GF-D8 (cell line): ENCODE measurements at places on chromosomes 2 and 18.
A peak's percentile ranks its signal among the peaks of the same experiment; 100 is the strongest.

DNA sequence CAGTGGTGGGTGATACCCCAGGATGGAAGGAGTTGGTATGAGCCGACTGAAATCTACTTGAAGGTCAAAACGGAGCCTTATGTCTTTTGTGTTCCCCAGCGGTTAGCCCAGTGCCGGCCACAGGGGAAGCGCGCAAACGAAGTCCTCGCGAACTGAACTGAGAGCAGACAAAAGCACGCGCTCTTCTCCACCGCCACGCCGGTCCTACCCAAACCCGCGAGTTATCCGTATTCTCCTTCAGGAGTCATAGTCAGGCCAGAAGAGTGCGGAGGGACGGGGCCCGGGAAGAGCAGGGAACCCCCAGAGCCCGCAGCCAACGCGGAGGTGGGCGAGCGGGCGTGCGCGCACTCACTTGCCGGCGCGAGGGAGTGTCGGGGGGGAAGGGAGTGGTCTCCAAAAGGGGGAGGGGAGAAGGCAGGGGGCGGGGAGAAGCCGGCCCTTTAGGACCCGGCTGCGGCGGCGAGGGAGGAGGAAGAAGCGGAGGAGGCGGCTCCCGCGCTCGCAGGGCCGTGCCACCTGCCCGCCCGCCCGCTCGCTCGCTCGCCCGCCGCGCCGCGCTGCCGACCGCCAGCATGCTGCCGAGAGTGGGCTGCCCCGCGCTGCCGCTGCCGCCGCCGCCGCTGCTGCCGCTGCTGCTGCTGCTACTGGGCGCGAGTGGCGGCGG, at the start of gene IGFBP2:
Gene IGFBP2 (plus strand): TSS at position 469 of the 664 bp plus-strand sequence. CDS start 104 bp downstream, at position 573.
- peak; percentile 14 for DNase-seq

DNA sequence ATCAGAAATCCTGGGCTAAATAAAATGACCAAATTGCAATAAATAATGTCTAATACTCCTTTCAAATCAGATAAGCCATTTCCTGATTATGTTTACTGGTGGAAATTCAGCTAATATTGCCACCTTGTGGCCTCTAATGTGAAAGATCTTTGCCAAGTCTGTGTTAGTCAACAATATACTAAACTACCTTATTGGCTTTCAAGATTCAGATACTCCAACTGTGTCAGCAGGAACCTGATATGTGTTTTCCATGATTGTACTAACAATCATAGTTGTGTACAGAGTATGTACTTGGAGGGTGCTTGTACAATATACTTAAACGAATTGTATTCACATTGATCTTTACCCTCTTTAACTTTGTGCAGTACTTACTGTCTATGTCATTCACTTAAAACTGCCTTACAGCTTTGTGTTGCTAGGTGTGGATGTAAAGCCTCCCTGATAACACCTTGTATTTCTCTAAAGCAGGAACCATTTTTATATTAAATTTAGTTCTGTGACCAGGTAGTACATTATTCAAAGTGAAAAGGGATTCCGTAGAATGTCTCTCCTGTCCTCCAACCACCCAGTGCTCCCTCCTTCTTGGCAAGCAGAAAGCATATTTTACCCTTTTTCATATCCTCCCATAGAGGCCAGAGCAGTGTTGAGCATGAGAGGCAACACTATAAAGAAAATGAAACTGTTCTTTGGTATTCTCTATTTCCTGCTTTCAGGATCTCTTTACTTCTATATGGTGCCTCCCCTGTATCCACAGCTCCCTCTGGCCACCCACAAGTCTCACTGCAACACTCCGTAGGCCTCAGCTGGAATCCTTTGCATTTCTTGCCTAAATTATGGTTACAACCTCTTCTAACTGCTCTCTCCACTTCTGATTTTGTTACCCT, 75.2 kb upstream of the C2orf15 start:
- DNase-seq = peak; percentile 56

DNA sequence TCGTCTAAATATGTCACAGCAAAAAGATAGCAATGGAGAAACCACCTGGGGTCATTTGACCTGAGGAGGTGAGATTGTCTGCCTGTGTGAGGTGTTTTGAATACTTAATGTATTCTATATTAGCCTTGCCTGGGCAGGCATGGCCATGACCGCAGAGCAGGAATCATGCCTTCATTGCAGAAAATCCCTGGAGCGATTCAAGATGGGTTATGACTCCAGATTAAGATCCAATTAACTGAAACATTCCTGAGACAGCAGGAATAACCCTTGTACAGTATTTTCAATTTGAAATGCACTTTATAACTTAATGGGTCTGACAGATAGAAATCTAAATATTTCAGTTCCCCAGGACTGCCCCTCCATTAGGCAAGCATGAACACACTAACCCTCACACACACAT, 227.3 kb upstream of the RAB6C start:
- DNase-seq = no peak

GRCh38 chr2:67548317-67549201, 151.4 kb downstream of the ETAA1 start:
- DNase-seq = no peak

GRCh38 chr2:197669077-197669476, 6.3 kb downstream of the RFTN2 start:
- DNase-seq = no peak

- DNase-seq = no peak
These were observed 16.2 kb upstream of the MAPRE2 start for GRCh38 chr18:35024965-35025364.

DNA sequence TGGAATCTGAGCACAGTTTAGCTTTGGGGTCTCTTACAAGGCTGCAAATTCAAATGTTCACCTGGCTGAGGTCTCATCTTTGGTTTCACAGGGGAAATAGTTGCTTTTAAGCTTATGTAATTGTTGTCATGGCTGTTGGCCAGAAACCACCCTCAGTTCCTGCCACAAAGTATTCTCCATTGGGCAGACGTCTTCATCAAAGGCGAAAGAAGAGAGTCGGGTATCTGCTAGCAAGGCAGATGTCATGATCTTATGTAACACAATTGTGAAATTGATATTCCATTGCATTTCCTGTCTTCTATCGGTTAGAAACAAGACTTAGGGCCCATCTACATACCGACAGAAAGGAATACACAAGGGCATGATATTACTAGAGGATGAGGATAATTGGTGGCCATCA, 816.2 kb downstream of the MBD2 start:
- no peak for DNase-seq

- peak; percentile 54 for DNase-seq
These were observed 39.4 kb upstream of the AGPS start for GRCh38 chr2:177353187-177353478.

DNA sequence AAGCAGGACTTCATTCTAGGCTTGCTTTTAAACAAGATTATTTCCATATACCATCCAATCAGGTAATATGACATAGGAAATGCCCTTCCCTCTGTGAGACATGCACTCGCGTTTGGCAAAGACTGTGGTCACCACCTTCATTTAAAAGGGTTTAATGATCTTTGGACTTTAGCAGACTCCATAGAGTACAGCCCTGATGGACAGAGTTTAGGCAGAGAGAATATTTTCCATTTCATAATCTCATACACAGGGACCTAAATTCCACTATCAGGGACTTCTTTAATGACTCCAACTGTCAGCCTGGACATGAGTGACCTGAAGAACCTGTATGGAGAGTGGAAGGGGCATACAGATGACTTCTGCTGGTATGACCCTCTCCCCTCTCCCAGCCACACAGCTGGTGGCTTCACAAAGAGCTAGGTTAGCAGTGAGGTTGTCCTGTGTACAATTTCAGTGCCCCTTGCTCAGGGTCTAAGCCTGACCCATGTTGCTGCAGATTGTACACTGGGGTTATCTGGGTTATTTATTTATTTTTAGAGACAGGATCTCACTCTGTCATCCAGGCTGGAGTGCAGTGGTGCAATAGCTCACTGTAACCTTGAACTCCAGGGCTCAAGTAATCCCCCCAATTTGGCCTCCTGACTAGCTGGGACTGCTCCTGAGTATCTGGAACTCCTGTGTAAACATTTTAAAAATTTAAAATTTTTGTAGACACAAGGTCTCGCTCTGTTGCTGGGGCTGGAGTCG, 59.2 kb downstream of the PTPRM start:
- DNase-seq = no peak

GRCh38 chr18:58375051-58375450, 253.8 kb downstream of the ALPK2 start:
- no peak for DNase-seq

DNA sequence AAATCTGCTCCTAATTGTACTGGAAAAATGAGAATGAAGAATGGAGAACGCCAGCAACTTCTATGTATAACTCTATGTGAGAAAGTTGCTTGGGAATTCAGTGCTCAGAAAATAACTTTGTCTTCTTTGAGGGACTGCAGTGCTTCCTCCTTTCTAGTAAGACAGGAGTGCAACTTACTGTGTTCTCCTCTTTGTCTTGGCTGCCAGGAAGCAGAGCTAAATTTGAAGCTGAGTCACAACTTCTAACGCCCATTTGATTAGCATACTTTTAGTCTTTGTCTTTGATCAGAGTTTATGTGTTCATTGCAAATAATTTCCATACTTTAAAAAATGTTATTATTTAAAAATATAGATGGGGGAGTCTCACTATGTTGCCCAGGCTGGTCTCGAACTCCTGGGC, 6.6 kb downstream of the ARHGAP25 start:
- no peak for DNase-seq

DNA sequence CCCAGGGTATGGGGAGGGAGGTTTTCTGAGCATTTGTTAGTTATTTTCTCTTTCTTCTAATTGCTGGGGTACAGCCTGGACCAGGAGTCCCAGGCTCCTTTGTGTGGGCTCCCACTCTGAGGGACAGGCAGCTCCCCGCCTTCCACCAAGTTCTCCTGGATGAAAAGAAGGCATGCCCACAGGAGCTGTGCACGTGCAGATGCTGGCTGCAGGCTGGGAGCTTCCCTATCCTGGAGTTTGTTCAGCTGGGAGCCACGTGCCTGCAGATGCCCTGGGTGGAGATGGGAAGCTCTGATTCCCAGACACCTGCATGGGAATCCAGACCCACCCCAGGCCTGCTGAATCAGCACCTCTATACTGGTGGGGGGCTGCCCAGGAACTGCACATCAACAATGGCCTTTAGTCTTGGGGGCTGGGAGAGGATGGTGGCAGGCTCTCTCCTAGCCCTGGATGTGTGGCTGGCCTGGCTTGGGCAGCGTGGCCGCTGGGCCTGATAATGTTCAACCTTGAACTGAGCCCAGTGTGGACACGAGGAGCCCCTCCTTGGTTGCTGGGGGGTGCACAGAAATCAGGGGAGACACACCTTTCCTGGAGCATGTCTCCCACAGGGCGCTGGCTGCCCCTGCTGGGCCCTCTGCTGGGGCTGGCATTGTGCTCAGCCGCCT, 233.6 kb upstream of the HS6ST1 start:
- no peak for DNase-seq

- no peak for DNase-seq
These were observed 158.0 kb downstream of the NEDD4L start for GRCh38 chr18:58201733-58202730.

DNA sequence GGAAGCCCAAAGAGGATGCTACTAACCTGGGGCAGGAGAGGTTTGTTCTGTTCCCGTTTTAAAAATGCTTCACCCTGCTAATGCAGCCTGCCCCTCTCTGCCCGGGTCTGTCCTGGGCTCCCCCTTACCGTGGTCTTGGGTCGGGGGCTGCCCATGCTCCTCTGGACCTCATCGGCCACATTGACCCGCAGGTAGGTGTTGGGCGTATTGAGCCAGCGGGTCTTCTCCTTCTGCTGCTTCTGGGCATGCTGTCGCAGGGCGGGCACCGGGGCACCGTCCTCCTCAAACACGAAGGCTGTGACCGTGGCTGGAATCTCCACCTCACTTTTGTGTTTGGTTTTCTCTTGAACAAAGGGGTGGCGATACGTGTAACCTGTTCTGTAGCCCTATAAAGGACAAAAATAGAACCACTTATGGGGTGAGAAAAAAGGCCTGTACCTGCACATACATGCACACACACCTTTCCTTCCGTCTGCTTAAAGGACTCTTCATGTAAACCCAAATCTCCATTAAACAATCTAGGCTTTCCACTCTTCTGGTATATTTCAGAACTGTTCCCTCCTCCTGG, 89.3 kb downstream of the ADD2 start:
- no peak for DNase-seq

- DNase-seq = no peak
These were observed 377.5 kb downstream of the EIPR1 start for GRCh38 chr2:3000125-3000524.

DNA sequence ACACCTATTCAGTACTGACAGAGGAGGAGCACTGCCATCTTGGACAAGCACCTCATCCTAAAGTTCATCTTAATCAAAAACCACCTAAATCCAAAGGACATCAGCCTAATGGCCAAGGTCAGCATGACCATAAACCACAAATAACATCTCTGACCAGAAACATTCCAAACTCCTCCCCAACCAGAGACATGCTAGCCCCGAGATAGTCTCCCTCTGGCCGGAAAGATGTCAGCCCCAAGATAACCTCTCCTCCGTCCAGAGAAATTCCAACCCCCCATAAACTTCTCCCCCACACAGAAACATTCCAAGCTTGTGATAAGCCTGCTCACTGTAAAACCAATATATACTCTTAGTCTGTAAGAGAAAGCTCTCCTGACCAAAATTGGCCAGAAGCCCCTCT, 260.6 kb downstream of the CLIP4 start:
- no peak for DNase-seq

- DNase-seq = peak; percentile 7
These were observed 2.9 kb downstream of the TBR1 start for GRCh38 chr2:161418715-161419637.

- no peak for DNase-seq
These were observed 434.0 kb upstream of the SPHKAP start for GRCh38 chr2:228615496-228615895.

- peak; percentile 52 for DNase-seq
These were observed 147.6 kb upstream of the ITGA4 start for GRCh38 chr2:181309586-181309985.

DNA sequence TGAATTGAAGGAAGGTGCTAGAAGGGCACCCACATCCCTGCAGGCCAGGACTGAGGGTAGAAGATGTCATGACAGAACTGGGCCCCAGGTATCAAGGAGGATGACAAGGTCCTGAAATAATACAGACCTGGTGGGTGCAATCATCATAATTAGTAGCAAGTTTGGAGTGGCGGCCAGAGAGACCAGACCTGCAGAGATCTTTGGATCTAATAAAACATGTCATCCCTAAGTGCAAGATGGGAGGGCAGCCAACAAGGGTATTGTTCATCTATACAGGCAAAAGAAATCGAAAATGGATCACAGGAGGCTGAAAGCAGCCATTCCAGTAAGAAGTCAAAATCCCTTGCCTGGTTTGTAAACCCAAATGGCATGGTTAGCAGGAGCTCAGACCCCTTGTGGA, 111.3 kb upstream of the BOD1L2 start:
- no peak for DNase-seq

- no peak for DNase-seq
These were observed 226.8 kb downstream of the MC4R start for GRCh38 chr18:60145776-60146175.

- DNase-seq = no peak
These were observed 332.3 kb downstream of the NCKAP5 start for GRCh38 chr2:133235968-133236367.

GRCh38 chr2:224999754-225000153, 42.5 kb downstream of the DOCK10 start:
- no peak for DNase-seq

DNA sequence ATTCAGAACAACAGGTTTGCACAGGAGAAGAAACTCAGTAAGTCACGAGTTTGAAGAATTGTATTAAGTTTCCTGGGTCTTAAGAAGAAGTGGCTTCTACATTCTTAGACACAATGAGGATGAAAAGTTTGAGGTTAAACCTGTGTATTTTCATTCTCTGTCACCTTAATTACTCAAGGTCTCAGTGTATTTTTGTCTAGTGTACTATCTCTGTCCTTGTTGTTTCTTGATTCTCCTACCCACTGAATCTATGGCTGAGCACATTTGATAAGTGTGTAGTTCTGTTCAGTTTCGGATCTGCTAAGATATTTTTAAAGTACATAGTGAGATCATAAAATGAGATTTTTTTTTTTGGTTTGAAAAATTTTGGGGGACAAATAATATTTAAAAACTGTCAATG, 460.7 kb downstream of the NRXN1 start:
- no peak for DNase-seq
